NCI-H1417 treated with DMSO at 0.1 percent for 48 hours (cell line): ENCODE measurements at places on chromosomes 11 and 22.

DNA sequence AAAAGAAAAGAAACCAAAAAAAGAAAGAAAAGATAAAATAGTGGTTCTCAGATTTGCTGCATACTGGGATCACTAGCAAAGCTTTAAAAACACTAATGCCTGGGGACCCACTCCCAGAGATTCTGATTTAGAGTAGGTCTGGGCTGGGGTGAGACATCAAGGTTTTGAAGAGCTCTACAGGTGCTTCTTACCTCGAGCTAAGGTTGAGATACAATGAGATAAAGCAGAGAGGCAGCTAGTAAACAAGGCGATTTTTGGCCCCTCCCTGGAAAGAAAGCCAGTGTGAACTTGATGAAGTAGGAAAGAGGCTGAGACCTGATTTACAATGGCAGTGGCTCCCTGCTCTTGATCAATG, 327.6 kb upstream of the CCDC90B start:
- no peak for DNase-seq

GRCh38 chr11:39221550-39222138, 2237.8 kb downstream of the LRRC4C start:
- DNase-seq: no peak

GRCh38 chr11:121426476-121427399, 25.4 kb upstream of the SORL1 start:
- DNase-seq: no peak

- DNase-seq: no peak
These were observed 49.5 kb upstream of the ACCSL start for GRCh38 chr11:43998308-43998707.

DNA sequence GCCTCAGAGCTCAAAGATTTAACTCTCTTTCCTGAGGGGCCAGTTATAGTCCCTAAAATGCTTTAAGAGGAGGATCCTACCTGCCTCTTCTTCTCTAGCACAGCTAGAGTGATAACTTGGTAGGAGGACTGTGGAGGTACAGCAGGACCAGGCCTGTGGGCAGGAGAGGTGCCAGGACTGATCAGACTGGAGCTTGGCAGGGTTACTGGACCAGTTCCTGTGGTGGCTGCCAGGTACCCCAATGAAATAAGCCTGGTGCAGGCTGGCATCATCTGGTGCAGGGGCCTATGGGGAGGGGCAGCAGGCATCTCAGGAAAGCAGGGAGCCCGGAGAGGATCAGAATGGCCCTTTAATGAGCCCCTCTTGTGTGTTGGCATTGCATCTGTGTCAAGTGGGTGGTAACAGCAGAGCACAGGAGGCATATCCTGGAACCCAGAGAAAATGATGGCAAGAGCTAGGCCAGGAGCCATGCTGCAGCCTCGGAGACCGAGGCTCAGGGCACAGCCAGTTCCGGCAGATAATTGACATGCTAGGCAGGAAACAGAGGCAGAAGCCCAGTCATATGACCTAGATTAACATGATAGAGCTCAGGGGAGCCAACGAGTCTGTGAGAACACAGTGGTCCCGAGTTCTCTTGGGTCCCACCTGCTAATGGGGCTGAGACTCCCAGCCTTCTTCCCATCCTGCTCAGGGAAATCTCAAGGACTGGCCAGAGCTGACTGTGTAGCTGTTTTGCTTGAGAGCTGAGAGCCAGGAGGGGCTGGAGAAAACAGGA, 187.5 kb upstream of the ZBED5 start:
- no peak for DNase-seq

GRCh38 chr11:64403106-64403505, 44.1 kb downstream of the RPS6KA4 start:
- no peak for DNase-seq

- DNase-seq: no peak
These were observed 630.2 kb upstream of the LUZP2 start for GRCh38 chr11:23866641-23867040.

DNA sequence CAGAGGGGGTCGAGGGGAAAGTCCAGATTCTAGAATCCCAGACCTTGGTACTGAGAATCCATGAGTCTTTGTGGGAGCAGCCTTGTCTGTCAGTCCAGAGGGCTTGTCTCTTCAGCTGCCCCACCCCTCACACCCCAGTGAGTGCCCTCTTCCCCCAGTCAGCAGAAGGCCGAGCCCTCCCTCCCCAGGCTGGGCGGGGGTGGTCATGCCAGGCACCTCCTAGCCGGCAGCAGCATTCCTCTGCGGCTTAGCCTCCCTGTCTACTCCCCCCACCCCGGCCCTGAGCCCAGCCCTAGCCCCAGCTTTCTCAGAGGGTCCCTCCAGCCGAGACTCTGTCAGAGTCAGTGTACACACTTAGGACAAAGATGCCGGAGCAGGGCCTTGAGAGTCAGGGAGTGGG, 4.6 kb downstream of the SOX10 start:
- no peak for DNase-seq

DNA sequence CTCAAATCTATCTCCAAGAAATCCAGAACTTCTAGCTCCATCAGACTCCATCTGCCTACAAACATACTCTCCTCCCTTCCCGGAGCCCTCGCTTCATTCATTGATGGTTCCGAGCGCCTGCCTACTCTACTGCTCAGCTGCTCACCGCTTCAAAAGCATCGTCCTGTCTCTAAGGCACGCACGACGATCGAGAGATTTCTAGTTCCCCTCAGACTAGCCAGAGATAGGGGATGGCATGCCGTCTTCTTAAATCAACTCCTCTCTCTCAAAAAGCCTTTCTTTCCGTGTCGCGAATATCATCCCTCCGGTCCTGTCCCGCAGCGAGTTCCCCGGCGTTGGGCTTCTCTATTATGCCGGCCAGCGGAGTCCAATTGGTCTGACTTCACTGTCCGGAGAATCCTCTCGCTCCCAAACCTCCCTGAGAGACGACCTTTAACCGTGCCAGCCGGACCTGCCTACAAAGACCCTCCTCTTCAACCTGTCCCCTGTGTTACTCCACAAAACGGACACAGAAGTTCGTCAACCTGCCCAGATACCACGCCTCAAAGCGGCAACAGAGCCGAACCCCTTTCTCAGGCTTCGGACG, 592 bp downstream of the EEF1G start:
- DNase-seq: no peak

GRCh38 chr11:12666915-12667314, 7.3 kb upstream of the TEAD1 start:
- no peak for DNase-seq

- no peak for DNase-seq
These were observed 418.5 kb upstream of the SYN3 start for GRCh38 chr22:33476716-33477115.

- DNase-seq: no peak
These were observed 58.4 kb downstream of the CD82 start for GRCh38 chr11:44623731-44624491.

DNA sequence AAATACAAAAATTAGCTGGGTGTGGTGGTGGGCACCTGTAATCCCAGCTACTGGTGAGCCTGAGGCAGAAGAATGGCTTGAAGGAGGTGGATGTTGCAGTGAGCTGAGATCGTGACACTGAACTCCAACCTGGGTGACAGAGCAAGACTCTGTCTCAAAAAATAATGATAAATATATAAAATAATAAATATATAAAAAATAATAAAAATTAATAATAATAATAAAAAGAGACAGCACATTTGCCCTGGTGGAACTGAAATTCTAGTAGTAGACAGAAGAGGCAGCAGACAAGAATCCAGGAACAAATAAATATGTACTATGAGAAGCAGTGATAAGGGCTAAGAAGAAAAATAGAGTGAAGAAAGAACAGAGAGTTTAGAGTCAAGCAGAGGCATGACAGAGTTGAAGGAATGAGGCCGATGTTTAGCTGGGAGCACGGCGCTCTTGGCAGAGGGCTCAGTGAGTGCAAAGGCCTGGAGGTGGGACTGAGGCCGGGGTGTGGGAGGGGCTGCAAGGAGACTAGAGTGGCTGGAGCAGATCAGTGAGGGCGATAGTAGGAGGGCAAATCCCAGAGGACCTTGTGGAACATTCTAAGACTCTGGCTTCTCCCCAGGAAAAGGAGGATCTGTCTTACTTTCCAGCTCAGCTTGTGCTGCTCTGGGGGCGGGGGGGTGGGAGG, 410.3 kb downstream of the MN1 start:
- DNase-seq: no peak

- DNase-seq: no peak
These were observed 257.1 kb upstream of the CADM1 start for GRCh38 chr11:115761348-115761747.

- no peak for DNase-seq
These were observed 8.9 kb upstream of the AQP11 start for GRCh38 chr11:77580712-77581337.

DNA sequence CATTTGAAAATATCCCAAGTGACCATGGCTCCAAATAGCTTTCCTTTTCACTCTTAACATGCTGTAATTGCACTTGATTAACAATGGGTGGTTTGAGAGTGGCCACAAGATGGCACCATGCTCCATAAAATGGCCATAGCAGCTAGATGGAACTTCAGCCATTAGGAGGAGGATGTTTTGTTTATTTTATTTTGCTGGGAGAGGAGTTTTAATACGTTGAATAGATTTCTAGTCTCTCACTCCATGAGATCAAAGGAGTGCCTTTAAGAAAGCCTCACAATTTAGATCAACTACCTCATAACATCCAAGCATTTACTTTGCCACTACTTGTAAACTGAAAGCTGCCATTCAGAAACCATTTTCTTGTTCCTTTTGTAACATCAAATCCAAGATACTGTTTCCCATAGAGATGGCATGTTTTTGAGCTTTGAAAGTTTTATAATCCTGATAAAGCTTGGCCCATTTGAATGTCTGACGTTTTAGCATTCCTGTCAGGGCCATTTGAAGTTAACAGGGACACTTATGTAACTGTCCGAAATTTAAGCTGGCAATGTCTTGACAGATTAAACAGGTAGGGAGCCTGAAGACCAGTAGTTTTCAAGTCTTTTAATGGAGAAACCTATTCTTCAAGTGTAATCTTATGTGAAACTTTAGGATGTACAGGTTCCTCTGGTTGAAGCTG, 4.7 kb downstream of the FEN1 start:
- DNase-seq: peak; percentile 52

DNA sequence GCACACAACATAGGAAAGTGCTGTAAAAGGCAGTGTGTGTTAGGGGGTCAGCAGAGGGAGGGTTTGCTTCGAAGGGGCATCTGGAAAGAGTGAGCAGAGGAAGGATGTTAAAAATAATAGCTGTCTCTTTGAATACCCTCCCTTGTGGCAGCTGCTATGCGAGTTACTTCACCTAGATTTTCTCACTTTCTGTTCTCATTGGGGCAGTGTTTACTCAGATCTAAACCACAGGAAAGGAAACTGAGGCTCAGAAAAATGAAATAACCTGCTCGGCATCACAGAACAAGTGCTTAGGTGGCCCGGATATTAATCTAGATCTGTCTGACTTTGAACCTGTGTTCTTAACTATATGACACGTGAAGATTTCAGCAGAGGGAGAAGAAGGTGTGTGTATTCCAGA, 125.3 kb downstream of the C11orf91 start:
- DNase-seq: no peak

GRCh38 chr11:30244265-30244664, 13.5 kb downstream of the FSHB start:
- DNase-seq: no peak

- DNase-seq: no peak
These were observed 129.1 kb downstream of the APOL5 start for GRCh38 chr22:35846804-35847203.

DNA sequence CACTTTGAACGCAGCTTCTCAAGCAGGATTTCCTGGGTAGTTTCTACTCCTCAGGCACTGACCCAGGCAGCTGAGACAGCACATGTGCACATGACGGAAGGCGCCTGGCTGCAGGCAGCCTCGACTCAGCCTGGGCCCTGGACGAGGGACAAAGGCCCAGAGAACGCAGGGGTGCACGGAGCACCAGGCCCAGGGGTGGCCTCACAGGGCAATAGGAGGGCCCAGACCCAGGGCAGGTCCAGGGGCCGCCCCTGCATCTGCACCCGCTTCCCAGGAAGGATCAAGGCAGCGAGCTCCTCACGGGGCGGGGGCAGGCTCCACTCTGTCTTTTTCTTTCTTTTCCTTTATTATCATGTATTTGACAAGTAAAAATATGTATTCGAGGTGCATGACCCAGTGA, 208.4 kb downstream of the BRD1 start:
- no peak for DNase-seq

- no peak for DNase-seq
These were observed 21.4 kb upstream of the STK33 start for GRCh38 chr11:8615291-8616032.

- DNase-seq: no peak
These were observed 43.7 kb upstream of the TOP3B start for GRCh38 chr22:22026157-22026831.

GRCh38 chr11:20088397-20089225, 71.7 kb downstream of the DBX1 start:
- DNase-seq: no peak

DNA sequence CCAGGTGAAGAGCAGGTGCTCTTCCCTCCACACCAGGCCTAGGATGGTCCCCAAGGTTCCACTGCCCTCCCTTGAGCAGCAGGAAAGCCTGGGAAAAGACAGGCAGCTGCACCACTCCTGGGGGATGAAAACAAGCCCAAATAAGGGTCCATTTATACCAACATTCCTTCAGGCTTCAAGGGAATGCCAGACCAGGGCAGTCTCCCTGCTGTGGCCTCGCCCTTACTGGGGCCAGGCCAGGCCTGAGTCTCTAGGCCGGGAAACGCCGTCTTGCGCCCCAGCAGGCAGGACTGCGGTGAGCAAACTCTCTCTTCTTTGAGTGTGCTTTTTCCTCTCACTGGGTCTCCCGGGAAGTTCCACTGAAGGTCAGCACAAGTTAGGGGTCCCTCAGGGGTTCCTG, 443.5 kb downstream of the SOX6 start:
- no peak for DNase-seq

DNA sequence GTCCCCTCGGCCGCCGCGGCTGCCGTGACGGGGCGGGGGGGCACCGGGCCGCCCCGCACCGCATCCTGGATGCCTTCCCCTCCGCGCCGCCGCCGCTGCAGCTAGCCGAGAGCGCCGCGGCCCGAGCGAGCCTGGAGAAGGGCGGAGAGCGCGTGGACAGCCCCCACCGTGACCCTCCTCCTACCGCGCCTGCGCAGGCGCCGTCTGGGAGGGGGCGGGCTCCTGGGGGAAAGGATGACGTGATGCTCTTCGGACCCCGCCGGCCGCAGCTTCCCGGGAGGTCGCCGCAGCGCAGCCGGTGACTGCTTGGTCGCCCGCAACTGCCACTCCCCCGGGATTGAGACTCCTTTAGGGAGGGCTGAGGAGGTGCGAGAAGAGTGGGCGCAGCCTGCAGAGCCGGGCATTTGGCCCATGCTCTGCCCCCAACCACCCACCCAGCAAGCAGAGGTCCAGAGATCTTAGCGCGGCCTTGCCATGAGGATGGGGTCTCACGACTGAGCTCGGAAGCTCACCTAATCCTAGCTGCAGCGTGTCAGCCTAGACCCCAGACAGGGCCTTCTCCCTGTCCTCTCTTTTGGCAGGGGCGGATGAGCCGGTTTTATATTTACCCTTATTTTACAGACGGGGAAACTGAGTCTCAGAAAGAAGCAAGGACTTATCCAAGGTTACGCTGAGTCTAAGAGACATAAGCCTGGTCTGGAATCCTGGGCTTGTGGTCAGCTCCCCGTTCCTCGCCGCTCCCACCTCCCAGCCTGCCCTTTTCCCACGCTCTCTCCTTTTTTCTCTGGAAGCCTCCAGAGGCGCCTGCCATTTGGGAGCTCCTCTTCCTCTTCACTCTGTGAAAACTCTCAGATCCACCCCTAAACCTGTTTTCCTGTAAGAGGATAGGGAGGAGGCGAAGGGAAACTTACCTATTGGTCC, at the start of gene DENND5A:
TSS of gene DENND5A (minus strand) at position 140 of the 921 bp plus-strand sequence. CDS start 281 bp downstream, outside the sequence.
- peak; percentile 4 for DNase-seq
